ENCODE measurements at places on chromosomes 13 and 19.

DNA sequence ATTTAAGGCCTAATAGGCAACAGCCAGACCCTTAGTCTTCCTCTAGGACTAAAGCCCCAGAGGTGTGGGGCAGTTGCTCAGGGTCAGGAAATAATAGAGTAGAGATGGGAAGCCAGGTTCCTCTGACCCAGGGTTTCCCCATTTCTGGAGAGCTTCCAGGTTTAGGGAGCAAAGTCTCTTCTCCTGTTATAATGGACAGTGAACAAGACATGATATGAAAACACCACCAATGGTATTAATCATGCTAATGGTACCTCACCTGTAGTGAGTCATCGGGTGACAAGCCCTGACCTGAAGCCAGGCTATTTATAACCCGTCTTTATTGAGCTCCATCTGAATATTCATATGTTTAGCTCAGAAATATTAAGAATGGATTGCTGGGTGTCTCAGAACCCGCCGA, 24.6 kb downstream of the BICRA start:
- no peak for DNase-seq

- DNase-seq, result no peak
Measured at GRCh38 chr13:101944521-101944920, 457.3 kb downstream of the FGF14 start.

DNA sequence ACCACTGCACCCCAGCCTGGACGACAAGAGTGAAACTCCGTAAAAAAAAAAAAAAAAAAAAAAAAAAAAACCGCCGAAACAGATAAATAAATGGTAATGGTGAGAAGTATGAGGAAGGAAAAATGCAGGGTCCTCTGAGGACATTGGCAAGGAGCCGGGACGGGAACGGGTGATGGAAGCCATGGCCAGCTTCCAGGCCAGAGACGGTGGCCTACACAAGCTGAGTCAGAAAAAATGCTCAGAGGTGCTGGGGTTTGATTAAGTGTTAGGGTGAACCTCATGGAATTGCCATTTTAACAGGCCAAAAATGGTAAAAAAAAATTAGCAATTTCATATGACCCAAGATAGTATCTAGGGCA, 866 bp upstream of the ZSWIM4 start:
- no peak for DNase-seq

DNA sequence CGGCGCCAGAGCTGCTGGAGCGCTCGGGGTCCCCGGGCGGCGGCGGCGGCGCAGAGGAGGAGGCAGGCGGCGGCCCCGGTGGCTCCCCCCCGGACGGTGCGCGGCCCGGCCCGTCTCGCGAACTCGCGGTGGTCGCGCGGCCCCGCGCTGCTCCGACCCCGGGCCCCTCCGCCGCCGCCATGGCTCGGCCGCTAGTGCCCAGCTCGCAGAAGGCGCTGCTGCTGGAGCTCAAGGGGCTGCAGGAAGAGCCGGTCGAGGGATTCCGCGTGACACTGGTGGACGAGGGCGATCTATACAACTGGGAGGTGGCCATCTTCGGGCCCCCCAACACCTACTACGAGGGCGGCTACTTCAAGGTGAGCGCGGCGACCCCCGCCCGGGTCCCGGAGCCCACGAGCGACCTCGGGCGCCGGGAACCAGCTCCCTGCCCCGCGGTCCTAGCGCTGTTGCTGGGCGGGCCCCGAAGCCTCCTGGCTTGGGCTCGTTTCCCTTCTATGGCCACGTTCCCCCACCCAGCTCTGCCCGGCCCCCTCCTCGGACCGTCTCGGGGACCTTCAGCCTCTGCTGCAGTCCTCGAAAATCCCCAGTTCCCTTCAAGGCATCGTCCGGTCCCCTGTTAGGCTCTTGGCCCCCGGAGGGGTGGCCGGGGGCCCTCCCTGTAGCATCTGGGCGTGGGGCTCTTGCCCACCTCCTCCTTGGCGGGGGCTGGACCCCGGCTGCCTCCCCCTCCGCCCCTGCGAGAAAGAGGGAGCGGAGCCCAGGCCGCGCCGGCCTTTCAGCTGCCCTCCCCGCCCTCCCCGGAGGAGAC, at the start of gene CDC34:
Gene CDC34, plus strand, starts transcription at position 8 of the 808 bp plus-strand sequence. Its CDS starts 172 bp downstream, at position 180.
- DNase-seq, result no peak

- no peak for DNase-seq
Measured at GRCh38 chr19:435707-436412, 25.0 kb downstream of the SHC2 start.

GRCh38 chr19:34806976-34807860, 34.2 kb upstream of the ZNF599 start:
- DNase-seq, result no peak

DNA sequence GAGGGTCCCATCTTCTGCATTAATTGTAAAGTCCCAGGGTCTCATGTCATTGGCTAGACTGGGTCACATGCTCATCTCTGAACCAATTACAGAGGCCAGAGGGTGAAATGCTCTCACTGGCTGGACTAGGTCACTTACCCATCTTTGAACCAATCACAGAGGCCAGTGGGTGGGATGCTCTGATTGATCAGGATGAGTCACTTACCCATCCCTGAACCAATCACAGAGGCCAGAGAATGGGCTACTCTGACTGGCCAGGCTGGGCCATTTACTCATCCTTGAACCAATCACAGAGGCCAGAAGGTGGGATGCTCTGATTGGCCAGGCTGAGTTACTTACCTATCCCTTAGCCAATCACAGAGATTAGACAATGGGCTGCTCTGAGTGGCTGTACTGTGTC, 5.3 kb downstream of the MISP start:
- no peak for DNase-seq

GRCh38 chr19:16197188-16197621, 506 bp upstream of the AP1M1 start:
- DNase-seq, result no peak

- no peak for DNase-seq
Measured at GRCh38 chr19:17737690-17738153, 13.6 kb upstream of the FCHO1 start.

- DNase-seq, result no peak
Measured at GRCh38 chr19:3045885-3046697, 16.2 kb downstream of the TLE5 start.

GRCh38 chr13:79973533-79973963, 367.4 kb downstream of the SPRY2 start:
- no peak for DNase-seq

GRCh38 chr19:57947088-57947418, 453 bp downstream of the ZNF256 start:
- no peak for DNase-seq

- no peak for DNase-seq
Measured at GRCh38 chr13:43522788-43523187, 264.0 kb downstream of the ENOX1 start.

GRCh38 chr13:96104516-96104915, 14.6 kb downstream of the HS6ST3 start:
- no peak for DNase-seq

GRCh38 chr13:83879431-83880171, 2.7 kb downstream of the SLITRK1 start:
- DNase-seq, result no peak

DNA sequence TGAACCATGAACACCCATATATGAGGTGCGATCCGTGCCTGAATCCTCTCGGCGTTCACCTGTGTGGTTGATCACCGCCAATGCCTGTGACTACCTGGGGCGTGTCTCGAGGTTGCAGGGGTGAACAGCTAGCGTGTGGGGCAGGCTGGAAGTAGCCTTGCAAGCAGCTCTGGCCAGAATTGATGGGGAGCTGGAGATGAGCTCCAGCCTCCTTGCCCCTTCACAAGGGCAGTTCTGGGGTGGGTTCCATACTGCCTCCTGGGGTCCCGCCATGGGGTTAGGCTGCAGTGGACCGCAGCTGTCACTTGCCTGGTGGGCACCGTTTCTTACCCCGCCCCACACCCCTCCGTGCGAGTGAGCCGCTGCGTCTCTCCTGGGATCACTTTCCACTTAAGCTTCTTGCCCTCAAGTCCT, 154.5 kb upstream of the SOX1 start:
- DNase-seq, result no peak

- no peak for DNase-seq
Measured at GRCh38 chr19:50459638-50460037, 16.7 kb upstream of the EMC10 start.

- no peak for DNase-seq
Measured at GRCh38 chr19:27966390-27966816, 1246.5 kb downstream of the UQCRFS1 start.

GRCh38 chr13:60869225-60869624, 472.2 kb downstream of the TDRD3 start:
- no peak for DNase-seq

DNA sequence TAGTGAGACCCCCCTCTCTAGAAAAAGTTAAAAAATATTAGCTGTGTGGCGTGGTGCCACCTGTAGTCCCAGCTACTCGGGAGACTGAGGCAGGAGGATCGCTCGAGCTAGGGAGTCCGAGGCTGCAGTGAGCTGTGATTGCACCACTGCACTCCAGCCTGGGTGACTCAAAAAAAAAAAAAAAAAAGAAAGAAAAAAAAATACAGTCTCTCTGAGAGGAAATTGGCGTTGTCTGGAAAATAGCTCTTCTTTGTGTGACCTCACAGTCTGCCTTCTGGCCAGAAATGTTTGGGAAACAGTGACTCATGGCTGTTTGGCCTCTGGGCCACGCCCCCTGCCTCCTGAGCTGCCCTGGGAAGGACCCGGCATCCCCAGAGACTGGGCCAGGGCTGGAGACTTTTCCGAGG, 10.7 kb downstream of the MARCHF2 start:
- no peak for DNase-seq

DNA sequence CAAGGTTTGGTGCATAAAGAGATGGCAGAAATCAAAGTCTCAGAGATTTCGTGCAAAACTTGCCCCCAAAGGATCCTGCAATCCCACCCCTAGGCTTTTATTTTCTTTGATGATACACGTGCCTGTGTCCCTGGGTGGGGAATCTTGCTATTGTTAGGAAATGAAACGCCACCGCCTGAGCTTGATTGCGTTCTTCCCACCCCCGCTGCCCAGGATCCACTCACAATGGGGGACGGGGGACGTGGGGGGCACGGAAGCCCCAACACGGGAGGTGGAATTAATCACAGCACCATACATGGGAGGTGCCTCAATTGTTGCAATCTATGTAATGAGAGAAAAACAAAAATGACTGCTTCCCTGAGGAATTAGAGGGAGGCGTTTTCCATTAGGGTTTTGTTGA, 39.6 kb downstream of the ZNRF4 start:
- no peak for DNase-seq

DNA sequence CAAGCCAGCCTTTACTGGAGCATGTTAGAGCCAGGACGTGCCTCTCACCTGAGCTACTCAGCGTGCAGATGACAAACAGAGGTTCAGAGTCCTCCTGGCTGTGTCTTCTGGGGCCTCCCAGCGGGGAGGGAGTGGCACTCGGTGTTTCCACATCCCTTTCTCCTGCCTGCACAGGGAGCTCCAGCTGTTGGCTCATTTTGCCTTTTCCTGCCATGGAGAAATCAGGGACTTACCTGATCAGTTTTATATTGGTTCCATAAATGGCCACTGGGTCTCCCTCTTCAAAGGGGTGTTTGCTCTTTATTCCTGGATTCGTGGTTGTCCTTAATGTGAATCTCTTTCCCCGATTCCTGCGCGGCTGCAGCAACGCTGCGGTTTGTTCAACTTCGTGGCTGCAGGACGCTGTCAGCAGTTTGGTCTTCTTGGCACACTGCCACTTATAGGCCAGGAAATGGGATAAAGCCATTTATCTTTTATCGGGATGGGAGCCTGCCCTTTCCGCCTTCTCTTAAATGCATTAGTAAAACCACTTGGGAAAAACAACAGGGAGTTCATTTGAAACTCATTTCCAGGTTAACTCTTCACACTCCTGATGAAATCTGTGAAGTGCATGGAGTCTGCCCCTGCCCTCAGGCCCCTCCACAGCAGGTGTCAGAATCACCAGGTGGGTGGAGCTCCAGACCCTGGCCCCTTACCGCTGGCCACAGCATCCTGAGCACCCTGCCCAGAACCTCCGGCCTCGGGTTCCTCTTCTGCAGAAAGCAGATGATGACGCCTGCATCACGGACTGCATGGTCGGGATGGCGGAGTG, 39.8 kb upstream of the MCF2L start:
- DNase-seq, result no peak

DNA sequence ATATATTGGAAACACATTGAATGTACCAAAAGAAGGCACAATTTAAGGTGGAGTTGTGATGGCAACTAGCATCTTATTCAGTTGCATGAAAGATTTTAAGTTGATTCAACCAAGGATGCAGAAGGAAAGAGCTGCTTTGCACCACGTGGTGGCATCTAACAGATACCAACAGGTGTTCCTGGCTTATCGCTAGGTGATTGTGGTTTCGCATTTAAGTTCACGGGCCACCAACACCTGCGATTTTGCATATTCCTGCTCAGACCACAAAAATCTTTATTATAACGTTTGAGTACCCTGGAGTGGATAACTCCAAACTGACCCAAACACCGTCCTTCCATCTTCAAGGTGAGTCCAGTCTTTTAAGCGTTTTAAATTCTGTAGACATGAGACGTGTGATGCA, 45.3 kb downstream of the RGCC start:
- no peak for DNase-seq

DNA sequence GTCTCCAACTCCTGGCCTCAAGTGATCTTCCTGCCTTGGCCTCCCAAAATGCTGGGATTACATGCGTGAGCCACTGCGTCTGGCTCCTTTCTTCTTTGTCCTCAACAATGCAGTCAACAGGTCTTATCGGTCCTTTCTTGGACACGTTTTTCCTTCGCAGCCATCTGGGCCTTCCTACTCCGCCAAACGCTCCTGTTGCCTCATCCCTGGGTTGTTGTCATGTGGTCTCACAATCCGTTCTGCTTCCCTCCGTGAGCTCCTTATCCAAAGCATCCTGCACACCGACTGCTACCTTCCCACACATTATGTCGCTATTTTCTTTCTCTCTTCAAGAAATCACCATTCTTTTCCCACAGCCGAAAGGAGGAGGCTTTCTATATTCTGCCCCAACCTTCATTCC, 306.8 kb downstream of the DCLK1 start:
- DNase-seq, result no peak

DNA sequence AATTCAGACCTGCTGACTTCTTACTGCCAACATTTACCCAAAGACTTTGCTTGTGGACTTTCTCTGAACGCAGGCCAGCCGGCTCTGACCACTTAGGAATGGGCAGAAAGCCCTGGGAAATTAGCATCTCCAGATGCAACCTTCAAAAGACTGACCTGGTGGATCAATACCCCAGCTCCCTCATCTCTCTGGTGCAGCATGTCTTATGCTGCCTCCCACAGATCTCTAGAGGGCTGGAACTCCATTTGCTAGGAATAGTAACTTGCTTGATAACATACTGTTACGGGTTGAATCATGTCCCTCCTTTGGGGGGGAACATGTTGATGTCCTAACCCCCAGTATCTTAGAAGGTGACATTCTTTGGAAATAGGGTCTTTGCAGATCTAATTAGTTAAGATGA, 12.9 kb upstream of the SLC25A41 start:
- no peak for DNase-seq

- no peak for DNase-seq
Measured at GRCh38 chr19:46573679-46574498, 27.2 kb upstream of the CALM3 start.

- no peak for DNase-seq
Measured at GRCh38 chr13:110890279-110891165, 24.3 kb downstream of the ANKRD10 start.
